ENCODE measurements at places on chromosomes 16 and 17.

DNA sequence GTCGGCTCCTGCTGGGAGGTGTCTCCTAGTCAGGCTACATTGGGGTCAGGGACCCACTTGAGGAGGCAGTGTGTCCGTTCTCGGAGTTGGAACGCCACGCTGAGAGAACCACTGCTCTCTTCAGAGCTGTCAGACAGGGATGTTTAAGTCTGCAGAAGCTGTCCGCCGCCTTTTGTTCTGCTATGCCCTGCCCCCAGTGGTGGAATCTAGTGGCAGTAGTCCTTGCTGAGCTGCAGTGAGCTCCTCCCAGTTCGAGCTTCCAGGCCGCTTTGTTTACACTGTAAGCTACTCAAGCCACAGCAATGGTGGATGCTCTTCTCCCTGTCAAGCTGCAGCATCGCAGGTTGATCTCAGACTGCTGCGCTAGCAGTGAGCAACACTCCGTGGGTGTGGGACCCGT is 36.0 kb downstream of the ITFG1 start:
- DNase-seq: no peak

DNA sequence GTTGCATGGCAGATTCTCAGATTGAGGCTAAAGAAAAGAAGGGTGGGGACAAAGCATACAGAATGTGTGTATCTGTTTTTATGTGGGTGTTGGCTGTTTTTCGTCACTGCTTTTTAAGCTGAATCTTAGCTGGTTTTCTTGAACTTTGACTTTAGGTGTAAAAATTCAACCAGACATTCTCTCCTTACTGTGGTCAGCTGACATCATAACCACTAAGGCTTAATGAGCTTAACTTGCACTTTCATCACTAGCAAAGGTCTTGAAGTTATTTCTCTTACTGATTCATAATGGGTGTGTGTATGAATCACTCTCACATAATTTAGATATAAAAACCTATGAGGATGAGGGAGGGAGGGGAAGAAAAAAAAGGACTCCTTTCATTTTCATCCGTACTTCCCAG is 4.0 kb upstream of the CDC6 start:
- DNase-seq: no peak

- DNase-seq: no peak
Observed at GRCh38 chr17:47990962-47991731, 20.2 kb downstream of the CDK5RAP3 start.

GRCh38 chr16:22192261-22193062 is 13.6 kb upstream of the EEF2K start:
- peak; percentile 12 for DNase-seq

DNA sequence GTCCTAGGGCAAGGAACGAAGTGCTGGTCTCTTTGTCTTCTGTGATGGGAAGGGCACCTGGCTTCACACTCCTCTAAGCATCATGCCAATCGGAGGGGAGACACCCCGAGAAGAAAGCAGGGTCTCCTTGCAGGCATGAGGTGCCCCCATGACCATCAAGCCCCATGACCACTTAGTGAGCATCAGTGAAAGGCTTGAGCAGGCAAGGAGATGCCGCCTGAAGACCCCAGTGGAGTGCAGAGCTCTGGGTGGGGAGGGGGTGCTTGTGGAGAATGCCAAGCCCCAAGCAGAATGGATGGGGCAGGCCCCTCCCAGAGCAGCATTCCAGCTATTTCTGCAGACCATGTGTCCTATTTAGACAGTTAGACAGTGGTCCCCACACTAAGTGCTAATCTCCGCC is 232.7 kb upstream of the TNRC6C start:
- no peak for DNase-seq

- DNase-seq: no peak
Observed at GRCh38 chr17:45200701-45201100, 21.0 kb upstream of the FMNL1 start.

GRCh38 chr16:4372001-4372577 is 441 bp downstream of the VASN start:
- DNase-seq: no peak

All from activated CD4-positive, CD25-positive, alpha-beta regulatory T cell (primary cell).